ENCODE measurements at places on chromosomes 13 and 19.

GRCh38 chr13:80244574-80244973 lies 96.4 kb downstream of the SPRY2 start:
- no peak for DNase-seq

- DNase-seq: no peak
Measured at GRCh38 chr19:22545751-22546150, 88.4 kb upstream of the ZNF492 start.

GRCh38 chr19:36665832-36666231 lies 805 bp downstream of the ZNF461 start:
- no peak for DNase-seq

DNA sequence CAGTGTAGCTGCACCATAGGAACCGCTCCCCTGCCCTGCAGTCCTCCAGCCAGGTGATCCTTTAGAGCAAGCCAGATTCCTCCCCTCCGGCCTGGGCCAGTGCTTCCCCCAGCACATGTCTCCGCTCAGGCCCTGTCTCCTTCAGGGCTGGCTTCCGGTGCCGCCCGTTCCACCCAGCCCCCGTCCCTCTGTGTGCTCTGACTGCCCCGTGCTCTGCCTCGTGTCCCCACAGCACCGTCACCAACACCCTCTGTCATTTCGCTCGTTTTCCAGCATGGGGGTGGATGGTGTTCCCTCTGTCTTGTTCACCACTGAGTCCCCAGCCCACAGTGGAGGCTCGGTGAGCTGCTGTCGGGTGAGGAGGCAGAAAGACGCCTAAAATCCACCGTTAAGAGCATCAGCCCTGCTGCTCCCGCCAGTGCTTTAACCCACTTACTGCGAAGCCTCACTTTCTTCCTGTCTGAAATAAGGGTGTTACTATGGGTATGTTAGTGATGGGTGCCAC lies 54.5 kb downstream of the TSSK6 start:
- peak; percentile 56 for DNase-seq

DNA sequence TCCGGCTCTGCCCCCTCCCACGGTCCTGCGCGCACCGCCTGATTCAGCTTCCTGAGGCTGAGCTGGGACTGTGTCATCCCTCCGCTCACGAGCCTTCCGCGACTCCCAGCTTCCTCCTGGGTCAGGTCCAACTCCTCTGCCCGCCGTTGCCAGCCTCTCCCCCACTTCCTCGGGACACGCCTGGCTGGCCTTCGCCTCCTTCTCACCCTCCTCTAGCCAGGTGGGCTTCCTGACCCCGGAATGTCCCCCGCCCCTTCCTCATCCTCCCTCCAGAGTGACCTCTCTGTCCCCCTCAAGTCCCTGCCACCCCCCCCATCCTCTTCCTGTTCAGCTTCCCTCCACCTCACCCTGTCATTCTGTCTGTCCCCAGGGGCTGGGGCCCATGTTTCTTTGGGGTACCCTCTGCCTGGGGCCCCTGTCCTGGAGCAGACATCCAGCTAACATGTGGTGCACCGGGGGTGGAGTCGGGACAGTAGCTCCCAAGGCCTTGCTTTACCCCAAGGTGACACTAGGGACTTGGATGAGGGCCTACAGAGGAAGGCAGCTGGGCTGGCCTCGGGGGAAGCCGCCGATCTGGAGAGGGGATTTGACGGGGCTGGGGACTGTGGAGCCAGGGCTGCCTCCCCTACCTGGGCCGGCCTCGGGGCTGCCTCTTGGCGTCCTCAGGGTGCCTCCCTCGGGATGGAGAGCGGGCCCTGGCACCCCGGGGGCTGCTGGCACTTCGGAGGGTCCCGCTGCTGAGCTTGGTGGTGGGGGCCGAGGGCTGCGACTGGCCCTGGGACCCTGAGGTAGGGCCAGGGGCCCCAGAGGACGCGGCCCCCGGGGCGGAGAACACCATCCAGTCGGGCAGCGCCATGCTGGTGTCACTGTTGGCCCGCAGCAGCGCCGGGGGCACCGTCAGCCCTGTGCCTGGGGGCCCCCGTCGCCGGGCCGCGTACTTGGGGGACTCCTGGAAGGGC lies 16.5 kb downstream of the SHANK1 start:
- DNase-seq: no peak

DNA sequence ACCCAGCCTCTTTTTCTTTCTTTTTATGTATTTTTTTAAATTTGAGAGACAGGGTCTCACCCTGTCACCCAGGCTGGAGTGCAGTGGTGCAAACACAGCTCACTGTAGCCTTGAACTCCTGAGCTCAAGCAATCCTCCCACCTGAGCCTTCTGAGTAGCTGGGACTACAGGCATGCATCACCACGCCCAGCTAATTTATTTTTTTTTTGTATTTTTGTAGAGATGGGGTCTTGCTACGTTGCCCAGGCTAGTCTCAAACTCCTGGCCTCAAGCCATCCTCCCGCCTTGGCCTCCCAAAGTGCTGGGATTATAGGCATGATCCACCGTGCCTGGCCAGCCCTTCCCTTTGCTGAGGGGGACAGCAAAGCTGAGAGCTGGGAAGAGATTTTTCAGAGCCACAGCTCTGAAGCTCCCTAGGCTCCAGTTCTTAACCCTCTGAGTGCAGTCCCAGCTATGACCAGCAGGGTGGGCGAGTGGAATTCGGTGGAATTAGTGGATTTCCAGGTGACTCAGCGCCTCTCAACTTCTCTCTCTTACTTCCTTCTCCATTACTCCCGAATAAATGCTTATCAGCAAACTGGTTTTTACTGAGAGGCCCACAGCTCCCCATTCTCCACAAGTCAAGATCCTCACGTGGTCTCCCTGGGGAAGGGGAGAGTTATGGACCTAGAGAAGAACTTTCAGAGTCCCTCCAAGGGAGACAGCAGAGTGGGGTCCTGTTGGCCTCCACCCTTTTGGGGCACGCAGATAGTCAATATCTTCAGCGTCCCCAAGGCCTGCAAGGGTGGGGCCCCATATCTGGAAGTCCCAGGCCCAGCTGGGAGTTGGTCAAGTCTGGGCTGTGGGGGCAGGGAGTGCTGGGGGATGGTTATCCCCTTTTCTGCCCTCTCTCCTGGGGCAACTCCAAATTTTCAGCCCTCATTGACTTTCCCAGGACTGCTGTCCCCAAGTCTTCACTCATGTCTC lies 1.2 kb downstream of the BLVRB start:
- peak; percentile 76 for DNase-seq

DNA sequence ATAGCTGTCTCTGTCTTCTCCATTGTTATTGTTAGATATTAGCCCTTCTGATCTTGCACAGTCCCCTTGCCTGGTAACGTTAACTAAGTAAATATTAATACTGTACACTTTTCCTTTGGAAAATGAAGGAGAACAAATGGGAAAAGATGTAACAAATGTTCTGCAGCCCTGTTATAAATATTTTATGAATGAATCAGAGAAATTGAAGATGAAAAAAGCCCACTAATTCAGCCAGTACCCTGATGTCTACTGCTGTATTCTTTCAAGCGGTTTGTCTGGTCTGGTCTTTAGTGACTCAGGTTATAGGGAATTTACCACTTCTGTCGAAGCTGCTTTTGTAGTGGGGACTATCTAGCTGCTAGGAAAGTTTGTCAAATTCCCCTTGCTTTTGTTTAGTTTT lies 121.0 kb downstream of the COG6 start:
- DNase-seq: no peak

DNA sequence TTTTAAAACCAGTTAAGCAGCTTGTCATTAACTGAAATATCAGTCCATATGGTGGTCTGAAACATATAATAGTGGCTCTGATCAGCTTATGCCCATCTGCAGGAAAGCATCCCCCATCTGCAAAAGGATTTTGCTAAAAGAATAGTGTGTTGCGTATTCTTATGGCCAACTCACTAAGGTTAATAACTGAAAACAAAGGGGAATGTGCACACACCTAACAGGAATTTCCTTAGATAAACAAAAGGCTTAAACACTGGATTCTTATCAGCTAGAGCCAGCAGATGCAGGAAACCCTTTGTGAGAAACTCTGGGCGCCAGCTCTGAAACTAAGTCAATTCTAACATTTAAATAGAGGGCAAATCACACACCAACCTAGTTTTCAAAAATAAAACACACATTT lies 22.1 kb downstream of the VPS36 start:
- no peak for DNase-seq

GRCh38 chr13:75250526-75251178 lies 231.3 kb downstream of the TBC1D4 start:
- DNase-seq: no peak

GRCh38 chr13:59877933-59878332 lies 285.8 kb downstream of the DIAPH3 start:
- no peak for DNase-seq

- DNase-seq: no peak
Measured at GRCh38 chr13:32790731-32791130, 204.5 kb downstream of the PDS5B start.

DNA sequence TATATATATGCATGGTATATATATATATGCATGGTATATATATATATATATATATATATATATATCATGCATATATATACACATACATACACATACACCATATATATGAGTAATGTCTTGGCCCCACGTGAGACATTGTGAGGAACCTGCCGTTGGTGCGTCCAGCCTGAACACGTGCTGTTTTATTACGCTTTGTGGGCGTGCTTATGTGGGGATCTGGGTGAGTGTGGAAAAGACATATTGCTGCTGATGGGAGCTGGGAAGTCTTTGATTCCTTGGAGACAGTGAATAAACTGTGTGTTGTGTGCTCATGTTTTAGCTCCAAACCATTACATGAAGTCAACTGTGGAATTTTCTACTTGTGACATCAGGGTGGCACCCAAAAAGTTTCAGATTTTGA lies 28.9 kb downstream of the KCTD15 start:
- DNase-seq: no peak

- DNase-seq: no peak
Measured at GRCh38 chr13:102954350-102954749, 108.5 kb downstream of the ERCC5 start.

GRCh38 chr19:51259348-51260245 lies 8.7 kb downstream of the SIGLECL1 start:
- no peak for DNase-seq
